ENCODE measurements at places on chromosomes 2 and 18.
A peak's percentile ranks its signal among the peaks of the same experiment; 100 is the strongest.

GRCh38 chr2:101199251-101199791 lies 48.1 kb upstream of the TBC1D8 start:
- peak; percentile 14 for DNase-seq

DNA sequence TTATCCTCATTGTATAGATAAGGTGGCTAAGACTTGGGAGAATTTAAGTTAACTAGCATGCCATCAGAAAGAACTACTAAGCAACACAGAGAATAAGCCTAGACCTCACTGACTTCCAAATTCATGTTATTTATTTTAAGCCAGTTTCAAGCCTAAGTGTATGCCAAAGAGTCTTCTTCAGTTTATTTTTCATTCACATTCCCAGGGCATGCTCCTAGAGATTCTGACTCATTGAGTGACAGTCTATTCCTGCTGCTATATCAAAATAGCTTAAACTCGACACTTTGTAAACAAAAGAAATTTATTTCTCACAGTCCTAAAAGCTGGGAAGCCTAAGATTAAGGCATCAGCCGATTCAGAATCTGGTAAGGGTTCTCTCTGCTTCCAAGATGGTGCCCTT lies 467.1 kb downstream of the MBD2 start:
- no peak for DNase-seq

GRCh38 chr2:136049991-136050920 lies 64.8 kb upstream of the DARS1 start:
- DNase-seq: peak; percentile 16

DNA sequence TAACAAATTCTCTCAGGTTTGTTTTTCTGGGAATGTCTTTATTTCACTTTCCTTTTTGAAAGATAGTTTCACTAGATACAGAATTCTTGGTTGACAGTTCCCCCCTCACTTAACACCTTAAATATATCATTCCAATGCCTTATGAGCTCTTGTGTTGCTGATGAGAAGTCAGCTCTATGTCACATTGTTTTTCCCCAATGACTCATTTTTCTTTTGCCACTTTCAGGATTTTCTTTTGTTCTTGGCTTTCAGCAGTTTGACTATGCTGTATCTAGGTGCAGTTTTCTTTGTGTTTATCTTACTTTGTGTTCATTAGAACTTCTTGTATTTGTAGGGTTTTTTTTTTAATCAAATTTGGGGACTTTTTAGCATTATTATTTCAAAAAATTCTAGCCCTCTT lies 5.6 kb upstream of the RALBP1 start:
- no peak for DNase-seq

DNA sequence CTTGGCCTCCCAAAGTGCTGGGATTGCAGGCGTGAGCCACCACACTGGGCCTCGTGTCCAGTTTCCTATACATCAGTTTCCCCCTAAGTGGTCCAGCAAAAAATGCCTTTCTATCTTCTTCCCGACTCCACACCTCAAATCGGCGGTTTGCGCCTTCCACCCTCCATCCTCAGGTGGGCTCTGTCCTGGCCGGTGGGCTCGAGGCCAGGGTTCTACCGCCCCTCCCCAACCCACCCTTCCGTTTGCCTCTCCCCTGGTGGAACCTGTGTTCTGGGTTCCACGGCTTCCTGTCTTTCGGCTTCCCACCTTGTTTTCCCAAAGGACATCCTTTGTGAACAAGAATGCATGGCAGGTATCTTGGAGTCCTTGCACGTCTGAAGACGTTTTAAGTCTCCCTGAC lies 104.4 kb downstream of the HS6ST1 start:
- DNase-seq: no peak

- DNase-seq: no peak
These were observed 5.6 kb downstream of the IKZF2 start for GRCh38 chr2:213145715-213146242.

- DNase-seq: no peak
These were observed 3.3 kb downstream of the DSC2 start for GRCh38 chr18:31098878-31099277.

DNA sequence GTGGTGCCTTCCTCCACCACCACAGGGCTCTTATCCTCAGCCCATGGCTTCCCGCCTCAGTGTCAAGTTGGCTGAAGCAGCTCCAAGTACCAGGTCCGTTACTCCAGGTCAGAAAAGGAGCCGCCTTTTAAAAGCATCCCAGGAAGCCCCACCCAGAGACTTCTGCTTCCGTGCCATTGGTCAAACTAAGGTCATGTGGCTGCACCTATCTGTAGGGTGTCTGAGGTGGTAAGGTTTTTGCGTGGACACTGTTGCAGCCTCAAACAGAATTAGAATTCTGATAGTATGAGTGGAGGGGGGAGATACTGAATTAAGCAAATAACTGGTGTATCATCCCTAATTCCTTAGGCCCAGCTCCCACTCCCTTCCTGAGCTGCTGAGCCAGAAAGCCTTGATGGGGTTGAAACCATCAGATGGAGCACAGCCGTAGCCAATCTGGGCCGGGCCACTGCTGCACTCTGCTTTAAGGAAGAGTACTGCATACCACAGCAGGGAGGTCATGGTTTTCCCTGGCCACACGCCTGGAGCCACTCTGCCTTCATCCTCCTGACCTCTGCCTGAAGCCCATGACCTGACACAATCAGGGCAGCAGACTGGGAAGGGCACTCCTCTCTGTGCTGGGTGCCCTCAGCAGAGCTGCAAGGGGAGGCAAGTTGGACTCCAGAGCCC lies 8.4 kb downstream of the TMEM247 start:
- no peak for DNase-seq

DNA sequence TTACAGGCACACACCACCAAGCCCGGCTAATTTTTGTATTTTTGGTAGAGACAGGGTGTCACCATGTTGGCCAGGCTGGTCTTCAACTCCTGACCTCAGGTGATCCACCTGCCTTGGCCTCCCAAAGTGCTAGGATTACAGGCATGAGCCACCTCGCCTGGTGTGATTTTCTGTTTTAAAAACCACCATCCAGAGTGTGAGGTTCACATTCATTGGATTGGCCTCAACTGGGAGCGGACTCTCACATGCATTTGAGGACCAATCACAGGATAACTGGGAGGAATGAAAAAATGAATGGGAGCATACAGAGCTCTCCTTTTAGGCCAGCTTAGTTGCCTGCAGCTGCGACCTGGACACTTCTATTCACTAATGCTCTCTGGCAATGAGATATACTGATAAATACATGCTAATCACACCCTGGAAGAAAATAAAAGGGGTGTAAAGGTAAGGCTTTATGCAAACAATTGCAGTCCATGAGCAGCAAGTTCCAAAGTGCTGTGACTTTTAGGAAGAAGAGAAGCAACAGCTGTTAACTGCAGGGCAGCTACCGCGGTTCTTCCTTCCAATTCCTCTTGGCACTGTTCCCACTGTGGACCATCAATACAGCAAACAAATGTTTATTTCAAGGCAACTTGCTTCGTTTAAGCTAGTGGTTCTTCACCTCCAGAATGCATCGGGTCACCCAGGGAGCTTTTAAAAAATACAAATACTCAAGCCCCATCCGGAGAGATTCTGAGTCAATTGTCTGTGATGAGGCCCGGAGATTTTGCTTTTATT lies 49.5 kb upstream of the FZD5 start:
- no peak for DNase-seq

- DNase-seq: no peak
These were observed 36.5 kb upstream of the ASNSD1 start for GRCh38 chr2:189624648-189625355.

DNA sequence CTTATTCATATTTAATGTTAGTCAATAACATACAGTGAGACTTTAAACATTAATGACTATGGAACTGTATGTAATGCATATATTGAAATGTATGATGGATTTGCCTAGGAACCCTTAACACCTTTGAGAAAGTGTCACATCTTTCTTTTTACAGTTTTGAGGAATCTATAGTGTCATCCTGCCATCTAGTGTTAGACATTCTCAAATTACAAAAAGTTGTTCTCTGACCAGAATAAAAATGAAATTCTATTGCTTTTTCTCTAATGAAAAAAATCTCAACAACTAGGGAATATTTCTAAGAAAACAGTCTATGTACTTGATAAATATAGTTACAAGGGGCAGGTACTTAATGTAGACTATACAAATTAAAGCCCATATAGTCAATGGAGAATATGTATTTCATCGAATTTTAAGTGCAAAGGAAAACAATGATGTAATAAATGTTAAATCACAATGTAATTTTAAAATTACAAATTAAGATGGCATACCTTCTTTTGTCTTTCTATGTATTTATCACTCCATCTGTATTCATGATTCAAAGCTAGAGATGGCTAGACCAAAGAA lies 5.1 kb upstream of the CALCRL start:
- DNase-seq: peak; percentile 64

GRCh38 chr2:67599561-67599960 lies 202.4 kb downstream of the ETAA1 start:
- DNase-seq: no peak

GRCh38 chr18:25365242-25365641 lies 13.3 kb upstream of the ZNF521 start:
- DNase-seq: no peak

DNA sequence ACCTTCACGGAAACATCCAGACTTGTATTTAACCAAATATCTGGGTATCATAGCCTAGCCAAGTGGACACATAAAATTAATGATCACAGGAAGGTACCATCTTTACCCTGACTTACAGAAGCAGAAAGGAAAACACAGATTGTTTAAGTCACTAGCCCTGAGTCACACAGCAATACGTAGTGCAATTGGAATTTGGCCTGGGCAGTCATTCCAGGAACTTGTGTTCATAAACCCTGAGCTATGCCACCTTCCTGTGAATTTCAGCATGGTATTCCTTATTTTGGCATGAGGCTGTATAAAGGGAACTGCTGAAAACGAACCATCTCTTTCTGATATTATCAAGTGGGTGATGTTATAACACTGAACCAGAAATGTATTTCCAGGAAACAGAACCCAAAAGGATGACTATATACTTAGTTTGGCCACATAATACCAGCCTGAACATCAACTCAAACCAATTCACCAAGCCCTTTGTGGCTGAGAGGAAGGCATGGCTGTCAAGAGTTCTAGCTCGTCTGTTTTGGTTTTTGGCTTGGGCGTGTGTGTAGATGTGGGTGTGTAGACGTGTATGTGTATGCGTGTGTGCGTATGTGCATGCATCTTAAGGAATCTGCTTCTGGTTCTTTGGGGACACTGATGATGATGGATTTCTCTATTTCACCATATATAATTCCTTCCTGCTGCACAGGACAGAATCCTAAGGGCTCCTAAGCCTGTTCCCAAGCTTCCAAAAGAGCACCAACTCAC lies 533.4 kb upstream of the ID2 start:
- no peak for DNase-seq

DNA sequence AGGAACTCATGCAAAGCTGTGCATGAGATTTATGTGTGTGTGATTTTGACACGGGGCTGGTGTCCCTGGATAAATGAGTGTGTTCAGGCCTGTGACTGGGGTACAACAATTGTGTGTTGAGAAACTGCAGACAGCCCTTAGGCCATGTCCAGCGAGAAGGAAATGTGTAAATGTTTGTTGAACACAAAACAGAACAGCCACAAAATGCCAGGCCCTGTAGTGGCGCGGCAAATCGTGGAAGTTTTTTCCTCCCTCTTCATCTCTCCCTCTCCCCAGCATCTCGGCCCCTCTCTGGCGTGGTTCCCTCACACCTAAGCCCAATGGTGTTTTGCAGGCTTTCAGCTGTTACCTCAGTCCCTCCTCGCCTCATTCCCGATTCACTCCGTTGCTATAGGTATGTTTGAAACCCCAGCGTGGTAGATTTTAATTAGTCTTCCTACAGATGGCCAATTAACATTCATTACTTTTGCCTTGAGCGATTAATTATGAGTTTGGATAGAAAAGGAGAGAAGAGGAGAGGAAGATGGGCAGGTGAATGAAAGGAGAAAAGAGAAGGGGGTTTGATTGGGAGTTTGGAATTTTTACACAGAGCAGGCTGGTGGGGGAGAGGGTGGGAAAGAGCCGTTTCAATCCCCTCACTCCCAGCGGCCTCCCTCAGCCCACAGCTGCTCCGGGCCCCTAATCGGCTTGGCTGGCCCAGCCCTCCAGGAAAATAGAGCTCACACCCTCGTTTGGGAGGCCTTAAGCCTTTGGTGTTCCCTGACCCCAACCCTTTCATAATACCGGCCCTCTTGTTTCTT lies 10.8 kb downstream of the SPR start:
- DNase-seq: no peak

DNA sequence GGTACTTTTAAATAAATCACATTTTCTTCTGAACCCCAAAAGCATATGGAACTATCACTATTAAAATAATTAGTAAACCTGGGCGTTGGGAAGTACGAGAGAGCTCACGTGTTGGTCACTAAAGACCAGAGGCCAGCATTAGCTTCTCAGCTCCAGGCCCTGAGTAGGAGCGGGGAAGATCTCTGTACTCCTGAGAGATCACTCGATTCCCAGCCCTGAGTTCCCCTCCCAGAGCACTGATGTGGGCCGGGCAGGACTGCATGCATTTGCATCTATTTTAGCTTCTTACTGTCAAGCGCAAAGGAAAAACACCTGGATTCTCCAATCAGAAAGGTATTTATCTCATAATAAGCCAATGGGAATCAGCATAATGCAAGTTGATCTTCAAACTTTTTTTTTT lies 6.2 kb downstream of the PXDN start:
- no peak for DNase-seq

- DNase-seq: peak; percentile 92
These were observed 121.0 kb upstream of the SLC39A10 start for GRCh38 chr2:195535911-195536522.

GRCh38 chr2:216349366-216349765 lies 22.9 kb downstream of the MARCHF4 start:
- no peak for DNase-seq

DNA sequence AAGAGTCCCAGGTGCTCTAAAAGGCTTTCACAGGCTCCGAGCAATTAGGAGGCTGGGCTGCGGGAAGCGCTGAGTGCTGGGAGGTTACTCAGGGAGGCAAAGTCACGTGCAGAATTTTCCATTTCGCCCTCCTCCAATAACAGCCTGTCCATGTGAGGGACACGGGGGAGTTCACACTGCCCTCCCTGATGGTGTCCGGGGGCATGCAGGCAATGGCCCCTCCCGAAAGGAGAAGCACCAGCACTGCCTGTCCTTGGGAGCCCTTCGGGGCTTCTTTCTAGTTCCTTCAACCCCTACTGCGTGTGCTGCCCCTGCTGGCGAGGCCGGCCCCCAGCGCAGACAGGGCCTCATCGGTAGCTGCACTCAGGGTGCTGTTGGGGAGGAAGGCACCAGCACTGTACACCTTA lies 63.1 kb upstream of the HPCAL1 start:
- no peak for DNase-seq

DNA sequence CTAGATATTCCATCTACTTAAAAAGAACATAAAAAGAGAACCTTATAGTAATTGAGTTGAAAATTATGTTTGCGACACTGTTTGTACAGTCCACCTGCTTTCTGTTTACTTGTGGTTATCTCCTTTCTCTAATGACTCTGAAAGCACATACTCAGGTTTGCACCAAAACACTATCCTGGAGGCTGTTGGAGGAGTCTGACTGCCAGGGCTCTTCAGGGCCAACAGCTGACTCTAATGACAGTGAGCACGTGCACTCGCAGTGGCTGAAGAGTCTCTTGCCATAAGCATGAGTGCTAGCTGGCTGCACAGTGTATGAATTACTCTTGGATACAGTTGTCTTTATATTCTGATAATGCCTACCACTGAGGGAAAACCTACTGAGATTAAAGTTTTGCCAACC lies 16.7 kb upstream of the GLS start:
- no peak for DNase-seq
